Right lobe of liver (tissue), 6 donors: ENCODE measurements at places on chromosomes 11 and 22.

GRCh38 chr11:129768356-129768755 lies 47.3 kb upstream of the TMEM45B start:
- no peak for DNase-seq

GRCh38 chr11:86917589-86917988 lies 37.6 kb downstream of the FZD4 start:
- no peak for DNase-seq

DNA sequence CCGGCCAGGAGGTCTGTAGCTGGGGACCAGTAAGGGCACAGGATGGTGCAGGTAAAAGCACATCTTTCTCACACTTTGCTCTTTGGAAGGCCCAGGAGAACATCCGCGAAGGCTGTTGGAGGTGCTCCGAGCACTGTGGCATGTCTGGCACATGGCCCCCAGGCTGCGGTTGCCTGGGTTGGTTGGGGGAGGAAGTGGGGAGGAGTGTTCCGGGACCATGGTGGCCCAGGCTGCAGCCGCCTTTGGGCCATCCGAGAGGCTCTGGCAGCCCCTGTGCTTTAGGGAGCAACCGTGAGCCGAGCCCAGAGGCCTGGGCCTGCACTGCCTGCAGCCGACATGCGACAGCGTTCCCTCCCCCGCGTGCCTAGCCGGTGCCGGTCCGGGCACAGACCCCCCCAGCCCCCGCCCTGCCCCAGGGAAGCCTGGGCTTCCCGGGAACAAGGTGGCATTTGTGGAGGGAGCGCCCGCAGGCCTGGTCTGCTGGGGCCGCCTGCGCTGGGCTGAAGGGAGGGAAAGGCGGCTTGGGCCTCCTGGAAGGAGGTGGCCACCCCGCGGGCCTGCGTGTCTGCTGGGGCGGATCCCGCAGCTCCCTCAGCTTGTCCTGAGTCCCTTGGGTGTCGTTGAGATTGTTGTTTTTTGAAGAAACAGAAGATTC lies 57.9 kb downstream of the GRAMD4 start:
- no peak for DNase-seq

DNA sequence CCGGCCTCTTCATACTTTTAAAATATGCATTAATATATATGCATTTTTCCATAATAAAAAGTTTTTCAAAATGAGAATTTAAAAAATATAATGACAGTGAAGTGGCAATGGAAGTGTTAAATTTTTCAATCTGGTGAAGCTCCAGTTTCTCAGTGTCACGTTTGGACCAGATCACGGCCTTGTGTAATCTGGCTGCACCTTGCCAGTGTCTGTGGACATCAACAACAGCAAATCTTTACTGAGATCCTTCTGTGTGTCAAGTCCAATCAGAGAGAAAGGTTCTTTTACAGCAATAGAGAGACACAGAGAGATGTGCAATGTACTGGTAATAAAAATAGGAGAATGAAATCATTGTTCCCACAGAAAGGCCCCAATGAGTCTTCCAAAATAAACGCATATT lies 49.8 kb upstream of the PAK1 start:
- DNase-seq, result no peak

- no peak for DNase-seq
Measured at GRCh38 chr11:30789270-30789669, 203.1 kb upstream of the MPPED2 start.

DNA sequence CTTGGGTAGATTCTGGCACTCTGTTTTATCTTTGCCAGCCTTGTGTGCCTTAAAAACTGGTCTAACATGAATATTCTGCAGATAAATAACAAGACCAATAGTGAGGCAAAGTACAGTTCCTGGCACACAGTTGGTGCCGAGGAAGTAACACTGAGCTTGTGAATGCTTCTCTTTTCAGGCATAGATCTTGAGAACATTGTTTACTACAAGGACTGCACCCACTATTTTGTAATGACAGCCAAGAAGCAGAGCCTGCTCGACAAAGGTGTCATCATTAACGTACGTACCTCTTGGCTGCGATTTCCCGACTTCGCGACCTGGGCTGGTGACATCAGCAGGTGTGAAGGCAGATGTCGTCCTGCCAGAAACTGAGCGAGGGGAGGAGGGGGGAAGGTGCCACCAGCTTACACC lies 105.7 kb downstream of the MICAL2 start:
- no peak for DNase-seq

GRCh38 chr11:121194731-121195596 lies 93.9 kb downstream of the TECTA start:
- DNase-seq, result no peak

- no peak for DNase-seq
Measured at GRCh38 chr11:43396617-43397016, 37.9 kb downstream of the TTC17 start.

DNA sequence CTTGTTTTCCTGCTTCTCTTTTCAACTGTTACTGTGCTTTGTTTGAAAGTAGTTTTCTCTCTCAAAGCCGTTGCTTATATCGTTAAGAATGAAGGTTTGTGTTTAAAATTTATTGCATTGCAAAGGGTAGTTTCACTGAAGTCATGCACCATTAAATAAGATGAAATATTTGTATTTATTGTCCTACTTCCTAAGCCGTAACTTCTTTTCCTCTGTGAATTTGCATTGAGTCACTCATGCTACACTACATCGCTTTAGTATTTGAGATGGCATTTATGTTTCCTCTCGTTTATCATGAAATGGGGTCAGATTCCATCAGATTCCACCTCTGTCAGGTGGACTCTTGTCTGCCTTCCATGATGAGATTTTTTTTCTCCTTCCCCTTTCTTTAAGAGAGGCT lies 65.8 kb upstream of the RASSF10 start:
- no peak for DNase-seq

DNA sequence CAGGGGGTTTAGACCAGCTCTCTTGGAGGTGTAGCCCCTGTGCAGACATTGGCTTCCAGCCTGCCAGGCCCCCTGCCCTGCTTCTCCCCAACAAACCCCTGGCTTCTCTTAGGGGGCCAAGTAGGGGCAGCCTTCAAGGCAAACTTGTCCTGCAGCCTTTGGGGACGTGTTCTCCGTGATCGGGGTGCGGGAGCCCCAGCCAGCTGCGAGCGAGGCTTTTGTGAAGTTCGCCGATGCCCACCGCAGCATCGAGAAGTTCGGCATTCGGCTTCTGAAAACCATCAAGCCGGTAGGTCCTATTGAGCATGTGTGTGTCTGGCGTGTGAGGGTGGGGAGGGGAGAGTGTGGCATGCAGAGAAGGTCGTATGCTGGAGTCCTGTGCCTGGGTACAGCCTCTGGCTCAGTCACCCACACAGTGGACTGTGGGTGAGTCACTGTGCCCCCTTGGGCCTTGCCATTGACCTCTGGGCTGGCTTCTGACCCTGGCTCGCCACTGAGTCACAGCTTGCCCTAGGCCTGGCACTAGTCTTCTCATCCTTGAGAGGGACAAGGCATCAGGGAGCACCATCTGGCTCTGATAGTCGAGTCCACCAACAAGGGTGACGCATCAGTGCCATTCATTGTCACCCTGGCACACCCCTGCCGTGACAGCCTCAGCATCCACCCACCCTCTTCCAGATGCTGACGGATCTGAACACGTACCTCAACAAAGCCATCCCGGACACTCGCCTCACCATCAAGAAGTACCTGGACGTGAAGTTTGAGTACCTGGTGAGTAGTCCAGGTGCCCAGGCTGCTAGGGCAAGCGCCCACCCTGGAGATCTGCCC lies 11.4 kb downstream of the SLC16A8 start:
- DNase-seq, result no peak
